ENCODE measurements at places on chromosomes 4 and X. TPM values are rescaled to one million over a fixed set of nuclear protein-coding genes. Genes with fewer than 3 reads are reported as not detected.
A peak's percentile ranks its signal among the peaks of the same experiment; 100 is the strongest.

- no peaks in the 10 kb centered on the region for H3K27me3 ChIP-seq
- no peak overlapping the region for H3K4me3 ChIP-seq
- H3K27ac ChIP-seq, result no peak overlapping the region
- H3K4me1 ChIP-seq, result peaks cover 9% of the 10 kb centered on the region
- no peak for DNase-seq
- H3K36me3 ChIP-seq, result no peaks in the 10 kb centered on the region
These were observed 413.7 kb downstream of the PPP3CA start for GRCh38 chr4:100933628-100934027.

GRCh38 chrX:40757058-40757457 is 21.7 kb upstream of the MED14 start:
- H3K27ac ChIP-seq, result no peak overlapping the region
- no peak for DNase-seq
- H3K36me3 ChIP-seq, result no peaks in the 10 kb centered on the region

DNA sequence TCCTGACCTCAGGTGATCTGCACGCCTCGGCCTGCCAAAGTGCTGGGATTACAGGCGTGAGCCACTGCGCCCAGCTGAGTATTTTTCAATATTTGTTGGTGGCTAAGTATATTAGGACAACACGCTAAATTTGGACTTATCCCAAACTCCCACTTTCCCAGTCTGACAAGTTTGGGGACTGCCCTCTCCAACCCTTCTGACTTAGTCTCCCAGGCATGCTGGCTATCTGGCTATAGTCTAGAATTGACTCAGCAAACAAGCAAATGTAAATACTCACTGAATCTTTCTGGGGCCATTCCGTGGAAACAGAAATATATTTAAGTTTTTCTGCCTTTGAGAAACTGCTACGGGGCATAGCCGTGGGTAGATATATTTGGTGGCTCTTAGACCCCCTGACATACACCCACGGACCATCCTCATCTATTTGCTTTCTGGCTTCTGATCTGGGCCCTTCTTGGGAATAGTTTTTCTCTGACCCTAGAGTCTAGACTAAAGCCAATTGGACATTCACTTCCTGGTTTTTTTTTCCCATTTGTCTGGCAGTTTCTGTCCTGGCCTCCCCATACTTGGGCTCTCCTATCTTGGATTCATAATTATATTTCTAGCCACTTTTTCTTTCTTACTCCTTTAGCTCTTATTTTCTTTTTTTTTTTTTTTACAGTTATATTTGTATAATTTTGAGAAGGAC is 11.3 kb upstream of the DOCK11 start:
- H3K27me3 ChIP-seq, result no peaks in the 10 kb centered on the region
- H3K27ac ChIP-seq, result no peak overlapping the region
- no peaks in the 10 kb centered on the region for H3K4me1 ChIP-seq
- no peak for DNase-seq

DNA sequence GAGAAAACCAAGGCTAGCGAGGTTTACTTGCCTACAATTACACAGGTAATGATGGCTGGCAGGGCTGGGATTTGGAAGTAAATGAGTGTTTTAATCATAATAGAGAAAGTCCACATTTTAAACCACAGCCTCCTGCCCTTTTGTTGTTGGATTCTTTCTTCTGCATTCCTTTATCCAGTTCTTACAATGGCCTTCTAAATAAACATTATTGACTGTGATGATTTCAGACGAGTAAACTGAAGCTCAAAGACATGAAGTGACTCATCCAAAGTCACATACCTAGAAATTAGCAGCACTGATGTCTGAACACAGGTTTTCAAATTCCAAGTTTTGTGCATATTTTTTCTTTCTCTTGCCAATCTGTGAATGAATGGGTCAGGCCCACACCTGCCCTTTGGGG is 51.2 kb upstream of the C1QTNF7 start:
- no peak for DNase-seq
- peak overlapping the region; percentile 92 for H3K27ac ChIP-seq
- H3K27me3 ChIP-seq, result no peaks in the 10 kb centered on the region
- peak overlapping the region; percentile 80 for H3K4me3 ChIP-seq

- H3K4me3 ChIP-seq, result no peak overlapping the region
- no peak for DNase-seq
- peaks cover 11% of the 10 kb centered on the region for H3K4me1 ChIP-seq
- no peaks in the 10 kb centered on the region for H3K27me3 ChIP-seq
These were observed 4.1 kb upstream of the SEC24B start for GRCh38 chr4:109429545-109429944.

GRCh38 chrX:129721870-129722269 is 16.9 kb upstream of the XPNPEP2 start:
- no peaks in the 10 kb centered on the region for H3K36me3 ChIP-seq

DNA sequence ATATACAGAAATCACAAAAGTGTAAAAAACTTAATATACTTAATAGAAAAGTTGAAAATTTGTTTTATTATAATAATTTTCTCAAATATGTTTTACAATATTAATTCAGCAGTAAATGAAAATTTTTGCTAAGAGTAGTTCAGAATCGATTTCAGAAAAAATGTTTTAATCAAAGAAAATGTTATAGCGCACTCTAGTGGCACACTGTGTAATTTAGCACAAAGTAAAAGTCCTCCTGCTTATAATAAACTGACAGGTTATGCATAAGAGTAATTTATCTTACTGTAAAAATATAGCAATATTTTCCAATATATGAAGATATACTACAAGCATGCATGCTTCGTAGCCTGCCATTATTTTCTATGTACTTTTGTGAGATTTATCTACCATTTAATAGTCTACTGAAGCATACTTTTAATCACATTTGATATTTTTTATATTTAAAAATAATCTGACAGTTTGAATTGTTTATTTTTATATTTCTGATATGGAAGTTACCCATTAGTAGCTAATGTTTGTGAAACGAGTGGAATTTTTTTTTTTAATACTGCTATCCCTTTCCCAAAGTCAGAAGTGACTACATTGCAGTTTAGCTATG is 217.9 kb upstream of the KLHL4 start:
- H3K4me1 ChIP-seq, result no peaks in the 10 kb centered on the region
- no peak for DNase-seq
- no peaks in the 10 kb centered on the region for H3K36me3 ChIP-seq
- H3K4me3 ChIP-seq, result no peak overlapping the region

DNA sequence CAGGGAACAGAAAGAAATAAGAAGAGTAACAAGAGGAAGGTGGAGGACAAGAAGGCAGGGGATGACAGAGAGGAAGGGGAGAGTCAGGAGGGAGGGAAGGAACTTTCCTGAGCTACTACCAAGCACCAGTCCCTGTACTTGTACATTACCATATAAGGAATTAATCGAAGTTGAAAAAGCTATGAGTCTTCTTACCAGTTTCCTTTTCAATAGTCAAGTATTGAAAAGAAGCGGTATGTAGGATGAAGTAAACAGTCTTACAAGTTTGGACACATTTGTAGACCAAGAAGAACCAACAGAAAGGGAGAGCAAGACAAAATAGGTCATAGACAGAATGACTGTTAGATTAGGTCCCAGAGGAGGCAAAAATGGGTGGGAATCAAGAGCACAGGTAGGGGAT is 629.7 kb upstream of the DIPK2B start:
- peaks cover 22% of the 10 kb centered on the region for H3K27me3 ChIP-seq
- no peaks in the 10 kb centered on the region for H3K36me3 ChIP-seq
- H3K27ac ChIP-seq, result no peak overlapping the region
- no peaks in the 10 kb centered on the region for H3K4me1 ChIP-seq

GRCh38 chr4:73451981-73452747 is 16.1 kb downstream of the AFP start:
- H3K36me3 ChIP-seq, result no peaks in the 10 kb centered on the region
- H3K4me1 ChIP-seq, result no peaks in the 10 kb centered on the region
- no peak overlapping the region for H3K4me3 ChIP-seq
- H3K27me3 ChIP-seq, result peaks cover 9% of the 10 kb centered on the region
- H3K27ac ChIP-seq, result no peak overlapping the region

DNA sequence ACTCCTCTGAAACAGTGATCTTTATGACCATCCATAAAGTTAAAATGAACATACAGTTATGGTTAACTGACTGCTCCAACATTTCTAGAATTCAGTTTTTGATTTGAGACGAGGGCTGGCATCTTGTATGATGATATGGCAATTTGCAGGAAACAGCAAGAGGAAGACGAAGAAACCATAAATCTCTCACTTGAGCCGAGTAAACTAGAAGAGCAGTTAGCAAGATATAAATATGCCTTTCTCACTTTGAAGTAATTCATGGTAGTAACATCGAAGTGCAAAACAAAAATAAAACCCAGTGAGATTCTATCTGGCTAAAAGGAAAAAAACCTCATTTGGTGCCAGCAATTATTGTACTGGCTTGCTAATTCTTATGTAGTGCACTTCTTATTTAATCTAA is 139.0 kb upstream of the SPRY1 start:
- H3K27me3 ChIP-seq, result no peaks in the 10 kb centered on the region

Gene SASH3
- polyA plus RNA-seq, result 98.1 TPM

Gene PHOX2B
- polyA plus RNA-seq, result not detected

Gene LIMCH1
- not detected for polyA plus RNA-seq

Gene AMBN
- polyA plus RNA-seq, result not detected

Gene KIF4A
- not detected for polyA plus RNA-seq
